ENCODE measurements at places on chromosomes 12 and 14.

GRCh38 chr12:10553148-10553547 is 47.5 kb downstream of the EIF2S3B start:
- no peak for DNase-seq

- no peak for DNase-seq
Observed at GRCh38 chr14:65228436-65228835, 126.1 kb upstream of the MAX start.

DNA sequence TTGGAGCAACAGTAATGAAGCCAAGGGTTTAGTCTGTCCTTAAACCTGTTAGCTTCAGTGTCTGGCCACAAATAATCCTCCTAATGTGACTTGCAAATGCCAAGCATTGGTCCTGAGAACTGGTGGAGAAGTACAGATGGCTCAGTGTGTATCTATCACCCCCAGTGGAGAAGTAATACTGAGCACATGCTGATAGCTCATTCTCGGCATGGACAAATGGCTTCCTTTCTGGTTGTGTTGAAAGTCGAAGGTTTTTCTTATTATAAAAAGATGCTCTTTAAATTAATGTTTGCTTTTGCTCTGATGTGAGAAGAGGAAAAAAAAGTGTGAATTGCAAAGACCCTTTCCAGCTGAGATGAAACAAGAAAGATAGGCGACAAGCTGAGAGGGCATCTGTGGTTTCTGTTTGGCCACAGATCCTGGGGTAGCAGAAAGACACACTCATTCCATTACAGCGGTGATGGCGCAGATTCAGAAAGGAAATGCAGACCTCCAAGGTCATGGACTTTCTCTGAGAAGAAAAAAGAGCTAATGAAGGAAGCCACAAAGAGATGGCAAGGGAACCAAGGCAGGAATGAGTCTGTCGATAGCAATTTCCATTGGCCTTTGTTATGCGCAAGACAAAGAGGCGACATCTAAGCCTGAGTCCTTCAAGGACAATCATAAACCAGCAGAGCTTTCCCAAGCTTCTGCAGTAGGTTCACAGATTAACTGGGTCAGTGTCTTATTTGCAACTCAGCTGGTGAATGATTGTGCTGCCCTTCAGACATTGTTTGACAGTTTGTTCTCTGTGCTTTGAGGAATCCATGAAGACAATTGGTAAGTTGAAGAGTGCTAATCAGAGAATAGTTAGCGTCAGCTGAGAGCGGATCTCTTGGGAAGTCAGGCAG is 155.5 kb upstream of the RGS6 start:
- no peak for DNase-seq

DNA sequence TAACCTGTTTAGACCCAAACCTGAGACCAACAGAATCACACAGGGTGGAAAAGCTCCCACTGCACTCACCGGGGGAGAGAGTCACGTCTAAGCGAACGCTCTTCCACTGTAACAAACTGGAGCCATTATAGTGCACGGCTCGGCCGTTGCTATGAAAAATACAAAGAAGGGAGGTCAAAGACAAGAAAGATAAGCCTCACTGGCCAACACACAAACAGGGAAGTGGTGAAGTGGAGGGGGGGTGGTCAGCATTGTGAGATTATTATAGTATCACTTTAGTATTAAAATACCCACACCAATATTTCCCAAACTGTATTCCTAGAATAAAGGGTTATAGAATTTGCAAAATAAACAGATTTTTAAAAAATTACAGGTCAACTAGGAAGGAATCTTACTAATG is 90.9 kb downstream of the TRAFD1 start:
- no peak for DNase-seq

DNA sequence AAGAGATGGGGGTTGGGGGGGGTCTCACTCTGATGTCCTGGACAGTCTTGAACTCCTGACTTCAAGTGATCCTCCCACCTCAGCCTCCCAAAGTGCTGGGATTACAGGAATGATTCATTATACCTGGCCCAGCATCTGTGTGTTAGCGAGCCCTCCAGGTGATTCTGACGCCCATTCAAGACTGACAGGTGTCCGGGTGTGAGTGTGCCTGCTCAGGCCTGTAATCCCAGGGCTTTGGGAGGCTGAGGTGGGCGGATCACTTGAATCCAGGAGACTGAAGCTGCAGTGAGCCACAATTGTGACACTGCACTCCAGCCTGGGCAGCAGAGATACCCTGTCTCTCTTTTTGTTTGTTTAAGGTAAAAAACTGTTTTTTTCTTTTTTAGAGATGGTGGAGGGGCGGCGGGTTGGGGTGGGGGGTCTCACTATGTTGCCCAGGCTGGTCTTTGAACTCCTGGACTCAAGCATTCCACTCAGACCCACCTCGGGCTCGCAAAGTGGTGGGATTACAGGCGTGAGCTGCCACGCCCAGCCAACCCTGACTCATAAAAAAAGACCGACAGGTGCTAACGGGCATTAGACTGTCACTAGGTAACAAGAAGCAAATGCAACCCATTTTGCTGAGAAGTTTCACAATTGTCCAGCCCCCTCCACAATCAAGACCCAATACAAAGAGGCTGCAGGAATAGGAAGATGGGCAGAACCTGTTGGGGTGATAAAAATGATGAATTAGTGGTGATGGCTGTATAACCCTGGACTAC is 4.7 kb downstream of the VSIG10 start:
- DNase-seq = no peak

DNA sequence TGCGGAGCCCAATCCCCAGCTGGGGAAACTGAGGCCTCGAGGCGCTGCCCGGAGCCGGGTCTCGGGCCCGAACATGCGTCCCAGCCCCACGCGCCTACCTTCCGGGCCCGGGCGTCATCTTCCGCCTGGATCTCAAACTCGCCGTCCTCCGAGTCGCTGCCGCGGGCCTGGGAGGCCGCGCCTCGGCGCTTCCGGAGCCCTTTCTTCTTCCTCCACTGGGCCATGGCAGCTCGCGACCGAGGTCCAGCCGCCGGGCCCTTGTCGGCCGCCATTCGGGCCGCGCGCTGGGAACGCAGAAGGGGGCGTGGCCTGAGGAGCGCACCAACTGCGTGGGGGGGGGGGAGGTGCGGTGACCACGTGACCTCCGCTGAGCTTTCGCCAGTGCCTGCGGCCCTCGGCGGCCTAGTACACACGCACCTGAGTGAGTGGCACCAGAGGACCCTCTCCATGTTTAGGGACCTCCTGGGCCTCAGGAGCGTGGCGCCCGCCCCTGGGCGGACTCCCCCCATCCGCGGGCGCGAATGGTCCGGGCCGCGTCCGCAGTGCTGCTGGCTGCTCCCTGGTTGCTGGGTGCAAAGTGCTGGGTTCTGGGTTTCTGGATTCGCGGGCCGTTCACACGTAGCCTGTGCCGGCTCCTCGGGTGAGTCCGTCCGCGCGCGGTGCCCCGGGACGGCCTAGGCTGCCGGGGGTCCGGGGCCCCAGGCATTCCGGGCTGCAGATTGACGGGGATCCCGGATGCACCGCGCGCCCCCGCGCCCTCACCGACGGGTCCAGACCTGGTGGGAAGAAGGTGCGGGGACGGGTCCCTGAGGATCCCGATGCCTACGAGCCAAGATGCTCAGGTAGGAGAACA is at the start of the genes DDX54 and RITA1:
TSS of gene DDX54 (minus strand) at position 299 of the 853 bp plus-strand sequence. CDS start at position 272, 27 bp downstream.
TSS of gene RITA1 (plus strand) at position 542 of the 853 bp plus-strand sequence. CDS start 1,026 bp downstream, outside the sequence.
- peak; percentile 77 for DNase-seq

DNA sequence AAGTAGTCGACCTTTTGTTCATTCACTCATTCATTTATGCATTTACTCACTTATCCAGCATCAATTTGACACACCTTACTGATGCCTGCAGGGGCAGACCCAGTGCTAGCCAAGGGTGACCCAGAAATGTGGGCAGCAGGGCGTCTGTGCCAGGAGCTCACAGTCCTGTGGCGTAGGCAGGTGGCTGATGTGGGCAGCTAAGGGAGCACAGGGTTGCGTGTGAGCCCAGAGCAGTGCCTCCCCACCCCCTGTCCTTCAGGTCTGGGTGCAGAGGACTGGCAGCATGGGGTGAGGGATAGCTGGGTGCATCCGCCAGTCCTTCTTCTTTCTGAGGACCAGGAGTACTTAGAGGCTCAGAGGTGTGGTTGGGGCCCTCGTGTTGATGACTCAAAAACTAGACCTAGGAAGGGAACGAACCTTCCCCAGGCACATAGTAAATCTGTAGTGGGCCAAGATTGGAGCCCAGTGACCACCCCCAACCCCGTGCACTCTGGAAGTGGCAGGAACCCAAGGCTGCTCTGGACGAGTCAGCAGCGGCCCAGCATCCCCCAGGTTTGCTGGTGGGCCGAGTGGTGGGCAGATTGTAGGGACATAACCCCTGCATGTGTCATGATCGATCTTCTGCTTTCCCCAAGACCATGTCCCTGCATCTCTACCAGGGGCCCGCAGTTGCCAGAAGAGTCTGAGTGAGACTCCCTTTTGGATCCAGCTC is 63.9 kb downstream of the BEGAIN start:
- no peak for DNase-seq

GRCh38 chr12:113242026-113242418 is 20.8 kb downstream of the TPCN1 start:
- DNase-seq = no peak

DNA sequence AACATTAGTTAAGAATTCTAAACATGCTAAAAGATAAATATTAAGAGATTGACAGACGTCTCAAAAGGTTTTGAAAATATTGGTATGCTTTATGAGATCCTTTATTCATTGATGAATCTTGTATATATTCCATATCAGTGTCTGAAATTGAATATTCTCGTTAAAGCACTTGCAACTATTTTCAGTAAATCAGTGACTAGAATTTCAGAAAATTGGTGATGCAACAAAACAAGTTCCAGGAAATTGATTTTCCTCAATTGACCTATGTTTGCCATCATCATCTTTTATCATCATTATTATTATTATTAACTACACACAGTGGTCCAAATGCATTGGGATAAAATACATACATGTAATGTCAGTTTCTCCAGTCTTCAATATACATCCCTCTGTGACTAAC is 453.6 kb downstream of the CCER1 start:
- DNase-seq = no peak

- no peak for DNase-seq
Observed at GRCh38 chr14:62138593-62138992, 376.4 kb downstream of the SNAPC1 start.

- DNase-seq = no peak
Observed at GRCh38 chr14:95816539-95816938, 60.1 kb upstream of the TUNAR start.

DNA sequence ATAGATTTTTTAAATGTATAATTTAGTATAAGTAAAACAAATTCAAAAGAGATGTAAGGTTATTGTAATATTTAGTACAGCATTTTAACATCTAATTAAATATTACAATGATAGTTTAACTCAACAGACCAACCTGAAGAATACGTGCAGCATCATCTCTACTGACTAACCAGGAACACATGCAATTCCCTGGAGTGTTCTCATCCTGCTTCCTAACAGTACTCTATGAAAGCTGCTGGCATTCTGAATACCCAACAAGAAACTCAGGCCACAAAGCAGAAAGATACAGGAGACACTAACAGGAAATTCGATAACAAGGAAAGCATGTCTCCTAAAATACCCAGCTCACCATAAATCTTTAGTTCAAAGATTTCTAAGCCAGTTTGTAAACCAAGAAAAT is 58.3 kb downstream of the CEP83 start:
- no peak for DNase-seq

DNA sequence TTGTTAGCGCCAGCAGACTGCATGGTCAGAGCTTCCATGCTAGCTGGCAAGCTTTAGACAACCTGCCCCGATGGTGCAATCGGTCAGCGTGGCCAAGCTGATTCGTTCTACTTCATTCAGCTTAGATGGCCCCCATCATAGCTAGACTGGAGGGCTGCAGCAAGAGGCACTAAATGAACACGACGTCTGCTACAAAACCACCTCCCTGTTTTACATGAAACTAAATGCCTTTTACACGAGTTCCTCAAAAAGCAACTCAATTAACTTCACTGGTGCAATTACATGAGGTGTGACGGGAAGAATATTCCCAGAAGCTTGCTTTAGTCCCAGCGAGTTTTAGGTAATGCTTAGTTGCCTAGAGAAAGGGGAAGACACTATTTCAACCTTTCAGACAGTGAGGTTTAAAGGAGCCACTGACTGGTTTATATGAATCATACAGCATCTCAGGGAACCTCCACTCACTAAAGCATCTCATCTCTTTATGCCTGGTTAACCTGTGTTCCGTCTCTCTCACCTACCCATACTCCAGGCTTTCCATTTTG is 8.4 kb downstream of the NIN start:
- no peak for DNase-seq

DNA sequence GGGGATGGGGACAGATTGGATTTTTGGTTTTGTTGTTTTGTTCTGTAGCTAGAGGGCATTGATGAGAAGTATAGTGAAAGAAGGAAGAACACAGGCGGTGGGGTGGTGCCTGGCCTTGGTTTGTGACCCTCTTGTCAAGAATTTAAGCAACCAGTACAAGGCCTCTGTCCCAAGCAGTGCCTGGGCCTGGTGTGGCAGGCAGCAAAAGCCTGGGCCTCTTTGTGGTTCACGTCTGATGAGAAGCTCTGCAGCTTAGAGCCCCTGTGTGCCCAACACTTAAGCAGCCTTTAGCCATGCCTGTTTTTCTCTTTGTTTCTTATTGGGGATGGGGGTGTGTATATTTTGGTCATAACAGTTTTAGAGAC is 98.0 kb downstream of the PPP2R5C start:
- DNase-seq = no peak

DNA sequence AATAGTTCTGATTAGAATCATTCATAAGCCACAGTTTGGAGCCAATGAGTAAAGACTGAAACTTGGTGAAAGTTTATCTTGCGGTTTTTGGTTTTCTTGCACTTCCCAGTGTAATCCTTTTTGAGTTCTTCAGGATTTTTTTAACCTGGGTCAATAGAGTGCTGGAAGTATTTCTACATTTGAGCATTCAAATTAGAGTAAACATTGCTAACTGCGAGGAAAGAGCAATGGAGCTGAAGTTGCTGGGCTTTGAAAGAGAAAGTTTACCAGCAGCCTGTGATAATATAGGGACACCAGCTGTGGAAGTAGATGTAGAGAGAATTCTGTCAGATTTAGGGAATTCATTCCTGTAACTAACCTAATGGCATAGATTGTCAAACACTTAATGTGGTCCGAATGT is 30.3 kb downstream of the ANO6 start:
- no peak for DNase-seq

GRCh38 chr14:64880221-64881121 is 764 bp upstream of the SPTB start:
- peak; percentile 42 for DNase-seq

DNA sequence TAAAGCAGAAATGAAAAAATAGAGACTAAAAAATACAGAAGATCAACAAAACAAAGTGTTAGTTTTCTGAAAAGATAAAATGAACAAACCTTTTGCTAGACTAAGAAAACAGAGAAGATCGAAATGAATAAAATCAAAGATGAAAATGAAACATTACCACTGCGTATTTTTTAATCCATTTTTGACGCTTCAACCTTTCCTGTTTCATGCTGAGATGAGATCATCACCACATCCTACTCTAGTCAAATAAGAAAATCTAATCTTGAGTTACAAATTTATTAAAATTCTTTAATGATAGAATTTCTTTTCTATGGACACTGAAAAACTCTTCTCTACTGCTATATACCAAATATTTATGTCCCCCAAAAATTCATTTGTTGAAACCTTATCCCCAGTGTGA is 30.7 kb downstream of the MAGOHB start:
- no peak for DNase-seq

GRCh38 chr12:121238604-121239350 is 28.8 kb downstream of the P2RX4 start:
- DNase-seq = no peak
